ENCODE measurements at places on chromosomes 13 and 19.

DNA sequence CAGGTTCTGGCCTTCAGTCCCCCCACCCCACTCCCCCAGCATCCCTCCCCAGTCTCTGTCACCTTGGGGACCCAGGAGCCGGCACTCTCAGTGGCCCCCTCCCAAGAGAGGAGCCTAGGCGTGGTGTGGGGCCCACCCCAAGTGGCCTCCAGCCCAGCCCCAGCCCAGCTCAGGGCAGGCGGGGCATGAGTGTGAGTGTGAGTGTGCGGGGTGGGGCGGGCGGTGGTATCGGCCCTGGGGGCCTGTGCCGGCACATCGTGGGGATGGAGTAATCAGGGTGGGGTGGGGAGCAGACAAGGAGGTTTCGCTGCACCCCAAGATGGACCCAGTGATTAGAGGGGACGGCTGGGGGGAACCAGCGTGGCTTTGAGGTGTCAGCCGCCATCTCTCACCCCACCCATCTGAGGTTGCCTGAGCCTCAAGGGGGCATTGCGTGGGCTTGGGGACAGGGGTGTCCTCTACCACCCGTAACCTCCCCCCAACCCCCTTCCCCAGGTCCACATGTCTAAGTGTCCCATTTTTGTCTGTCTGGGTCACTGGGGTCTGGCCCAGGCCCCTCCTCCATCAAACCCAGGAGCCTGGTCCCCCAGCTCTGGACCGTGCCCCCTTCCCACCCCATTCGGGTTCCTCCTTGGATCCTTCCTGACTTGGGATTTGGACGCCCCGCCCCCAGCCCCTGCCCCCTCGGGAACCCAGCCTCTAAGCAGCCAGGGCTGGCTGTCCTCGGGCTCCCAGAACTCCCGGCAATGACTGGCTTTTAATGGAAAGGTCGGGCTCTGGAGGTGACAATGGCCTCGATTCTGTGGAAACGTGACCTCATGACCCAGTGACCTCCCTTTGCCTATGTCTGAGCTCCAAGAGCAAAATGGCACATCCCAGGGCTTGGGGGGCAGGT is 6.9 kb upstream of the SULT2B1 start:
- no peak for DNase-seq

DNA sequence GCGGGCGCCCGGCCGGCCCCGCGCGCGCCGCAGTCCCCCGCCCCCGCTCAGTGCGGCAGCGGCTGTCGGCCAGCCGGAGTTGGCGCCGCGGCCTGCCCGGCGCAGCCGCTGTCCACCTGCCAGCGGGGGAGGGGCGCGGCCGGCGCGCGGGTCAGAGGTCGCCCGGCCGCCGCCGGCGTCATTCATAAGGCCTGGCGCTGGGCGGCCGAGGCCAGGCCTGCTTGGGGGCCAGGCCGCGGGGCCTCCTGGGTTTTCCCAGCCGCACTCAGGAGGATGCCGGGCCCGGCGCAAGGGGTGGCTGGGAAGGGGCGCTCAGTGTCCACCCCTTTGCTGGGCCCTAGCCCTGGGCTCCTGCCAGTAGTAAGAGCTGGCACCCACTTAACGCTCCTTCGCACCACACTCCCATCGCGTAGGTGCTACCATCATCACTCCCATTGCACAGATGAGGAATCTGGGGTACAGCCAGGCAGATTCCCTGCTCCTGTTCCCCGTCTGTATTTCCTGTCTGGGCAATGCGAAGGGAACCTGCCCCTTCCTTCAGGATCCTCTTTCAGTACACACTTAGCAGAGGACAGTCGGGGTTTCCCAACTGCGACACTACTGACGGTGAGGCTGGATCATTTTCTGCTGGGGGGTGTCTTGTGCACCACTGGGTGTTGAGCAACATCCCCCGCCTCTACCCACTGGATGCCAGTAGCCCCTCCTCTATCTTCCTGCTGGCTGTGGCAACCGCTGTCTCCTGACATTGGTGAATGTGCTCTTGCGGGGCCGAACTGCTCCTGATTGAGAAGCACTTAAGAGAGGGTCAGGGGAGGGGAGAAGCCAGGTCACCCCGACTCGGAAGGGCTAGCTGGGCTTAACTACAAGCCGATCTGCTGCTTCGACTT is 846 bp upstream of the PRKACA start:
- no peak for DNase-seq

- no peak for DNase-seq
Observed at GRCh38 chr13:46556418-46556779, 3.4 kb downstream of the LRCH1 start.

- no peak for DNase-seq
Observed at GRCh38 chr13:112898621-112899280, 70.3 kb upstream of the MCF2L start.

DNA sequence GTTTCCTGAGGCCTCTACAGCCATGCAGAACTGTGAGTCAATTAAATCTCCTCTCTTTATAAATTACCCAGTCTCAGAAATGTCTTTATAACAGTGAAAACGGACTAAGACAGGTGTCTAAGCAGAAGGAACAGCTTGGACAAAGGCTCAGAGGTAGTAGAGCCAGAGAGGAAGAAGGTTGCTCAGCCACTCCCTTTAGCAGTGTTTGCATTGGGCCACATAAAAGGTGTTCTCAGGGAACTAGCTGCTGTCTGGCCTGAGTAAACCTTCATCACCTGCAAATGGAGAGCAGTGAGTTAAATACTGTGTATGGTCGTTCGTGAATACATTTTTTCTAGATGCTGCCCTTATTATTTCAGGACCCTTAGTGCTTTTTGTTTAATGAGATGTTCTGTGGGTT is 383.4 kb downstream of the EFNB2 start:
- no peak for DNase-seq

All from amniotic stem cell (primary cell).